ENCODE measurements at places on chromosomes 12 and 14.

DNA sequence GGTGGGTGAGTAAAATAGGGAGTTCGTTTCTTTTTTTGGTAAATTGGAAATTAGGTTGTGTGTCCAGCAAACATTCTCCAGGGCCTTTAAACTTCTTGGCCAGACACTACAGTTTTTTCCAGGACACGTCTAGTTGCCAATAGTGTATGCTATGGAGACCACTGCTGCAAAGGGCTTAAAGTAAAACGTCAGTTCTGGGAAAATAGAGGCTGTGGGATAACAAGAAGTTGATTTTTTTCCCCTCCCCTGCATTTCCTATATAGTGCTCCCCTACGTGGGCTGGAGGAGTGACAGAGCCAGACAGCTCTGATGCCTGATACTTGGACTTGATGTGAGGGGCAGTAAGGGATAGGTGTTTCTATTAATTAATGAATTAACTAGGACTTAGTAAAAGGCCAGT is 2.4 kb downstream of the ACVR1B start:
- no peak for DNase-seq

- DNase-seq: no peak
Measured at GRCh38 chr12:27394676-27395075, 51.9 kb upstream of the SMCO2 start.

DNA sequence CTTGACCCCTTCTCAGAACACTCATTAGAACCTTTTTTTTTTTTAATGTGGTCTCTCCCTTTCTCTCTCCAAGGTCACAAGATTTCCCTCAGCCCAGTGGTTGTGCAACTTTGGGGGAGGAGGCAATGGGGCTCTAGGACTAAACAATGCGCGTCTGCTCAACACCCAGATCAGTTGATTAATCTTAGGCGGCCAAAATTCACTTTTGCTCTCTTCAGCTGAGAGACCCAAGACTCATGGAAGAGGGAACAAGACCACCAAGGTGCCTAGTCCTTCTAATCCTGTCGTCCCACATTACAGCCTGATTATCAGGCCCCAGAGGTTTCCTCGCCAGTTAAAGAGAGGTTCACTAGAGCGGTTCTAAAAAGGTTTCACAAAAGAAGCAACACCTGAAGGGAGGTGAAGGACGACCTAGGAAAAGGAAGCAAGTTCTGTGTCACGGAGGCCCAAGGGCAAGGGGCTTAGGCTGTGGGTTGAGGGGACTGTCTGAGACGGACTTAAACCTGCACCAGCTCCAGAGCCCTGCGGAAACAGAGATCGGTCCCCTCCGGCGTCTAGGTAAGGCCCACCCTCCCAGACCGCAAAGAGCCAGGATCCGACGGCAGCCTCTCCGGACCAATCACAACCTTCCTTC is 824 bp upstream of the TARBP2 start:
- DNase-seq: no peak

GRCh38 chr12:82605115-82605514 is 81.6 kb upstream of the TMTC2 start:
- no peak for DNase-seq

GRCh38 chr12:46360908-46361666 is 11.5 kb downstream of the SLC38A2 start:
- DNase-seq: no peak

DNA sequence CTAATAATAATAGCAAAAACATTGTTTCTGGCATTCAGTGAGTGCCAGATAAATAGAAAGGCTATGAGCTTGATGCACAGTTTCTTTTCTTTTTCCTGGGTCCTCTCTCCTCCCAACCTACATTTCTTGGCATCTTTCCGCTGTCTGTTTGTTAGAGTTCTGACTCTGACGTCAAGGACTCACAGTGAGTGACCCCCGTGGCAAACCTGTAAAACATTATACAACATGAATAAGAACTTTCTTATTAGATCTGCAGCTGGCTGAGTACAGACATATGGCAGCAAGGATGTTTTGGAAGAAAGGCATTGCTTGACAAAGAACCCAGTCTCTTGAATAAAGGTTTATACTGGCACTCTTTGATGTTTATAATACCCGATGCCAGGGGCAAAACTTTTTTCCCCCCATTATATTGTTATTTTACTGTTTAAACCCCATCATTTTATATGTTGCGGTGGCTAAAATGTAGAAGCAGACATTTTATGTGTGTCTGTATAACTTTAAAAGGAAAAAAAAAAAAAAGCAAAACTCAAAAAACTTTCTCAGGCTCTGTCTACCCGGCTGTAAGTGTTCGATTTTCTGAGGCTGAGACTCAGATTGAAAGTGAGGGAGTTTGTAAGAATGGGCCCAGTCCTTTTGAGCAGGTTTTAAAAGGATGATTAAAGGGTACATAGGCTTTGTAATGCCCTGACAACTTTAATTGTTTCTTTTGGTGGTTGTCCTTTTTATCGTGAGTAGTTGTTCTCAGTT is 159.3 kb downstream of the PDE3A start:
- DNase-seq: no peak

- no peak for DNase-seq
Measured at GRCh38 chr12:93848523-93849101, 171.4 kb downstream of the CRADD start.
